CD4-positive, alpha-beta T cell treated with Interleukin-21 for 1 hour (primary cell): ENCODE measurements at places on chromosomes 3 and 15.

DNA sequence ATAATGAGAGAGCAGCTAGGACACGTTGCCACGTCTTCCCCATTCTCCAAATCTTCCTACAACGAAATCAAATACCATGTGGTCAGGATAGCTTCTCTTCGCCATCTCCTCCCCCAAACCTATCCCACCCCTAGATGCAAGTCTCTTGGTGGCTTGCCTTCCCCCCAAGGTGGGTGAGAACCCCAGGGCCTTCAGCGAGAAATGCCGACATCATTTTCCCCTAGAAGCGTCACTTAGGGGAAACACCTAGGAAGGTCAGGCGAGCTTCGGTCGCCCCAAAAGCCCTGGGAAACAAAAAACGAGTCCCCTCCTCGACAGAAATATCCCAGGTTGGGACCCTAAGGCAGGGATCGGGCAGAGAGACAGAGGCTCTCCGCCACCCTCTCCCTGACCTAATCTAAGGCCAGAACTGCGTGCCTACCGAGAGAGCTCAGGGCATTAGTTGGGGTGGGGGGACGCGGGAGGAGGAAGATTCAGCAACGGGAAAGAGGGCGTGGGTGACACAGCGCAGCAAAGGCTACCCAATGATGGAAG lies 502 bp downstream of the DPH3 start:
- DNase-seq, result no peak

DNA sequence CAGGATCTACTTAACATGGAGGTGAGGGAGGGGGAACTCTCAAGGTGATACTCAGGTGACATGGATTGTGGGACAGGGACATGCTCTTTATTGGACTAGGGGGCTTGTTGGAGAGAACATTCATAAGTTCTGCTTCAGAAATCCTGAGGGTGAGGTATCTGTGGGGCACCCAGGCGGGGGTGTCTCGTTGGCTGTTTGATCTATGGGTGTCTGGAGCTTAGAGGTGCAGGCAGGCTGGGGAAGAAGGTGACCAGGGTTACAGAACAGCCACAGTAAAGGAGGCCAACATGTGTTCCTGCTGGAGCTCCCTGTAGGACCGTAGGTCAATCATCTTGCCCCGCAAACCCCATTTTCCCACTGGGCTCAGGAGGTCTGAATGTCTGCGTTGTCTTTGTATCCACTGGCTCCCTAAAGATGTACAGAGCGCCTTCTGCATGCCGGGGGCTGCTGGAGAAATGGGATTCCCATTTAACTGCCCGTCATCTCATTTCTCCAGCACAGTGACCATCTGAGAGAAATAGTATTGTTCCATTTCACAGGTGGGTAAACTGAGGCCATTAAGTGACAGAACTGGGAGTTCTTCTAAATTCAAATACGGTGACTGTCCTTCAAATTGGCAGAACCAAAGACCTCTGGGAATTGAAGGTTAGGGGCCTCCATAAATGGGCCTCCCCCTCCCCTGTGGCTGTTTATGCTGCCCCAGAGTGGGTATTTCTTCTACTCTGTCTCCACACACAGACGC lies 40.3 kb upstream of the TSEN2 start:
- no peak for DNase-seq

- DNase-seq, result no peak
Observed at GRCh38 chr3:104731074-104731473, 635.6 kb upstream of the ALCAM start.

GRCh38 chr15:48528921-48529320 lies 116.6 kb downstream of the FBN1 start:
- no peak for DNase-seq

- no peak for DNase-seq
Observed at GRCh38 chr3:37957539-37957936, 33.0 kb upstream of the VILL start.

GRCh38 chr3:57960174-57960505 lies 48.1 kb upstream of the FLNB start:
- no peak for DNase-seq
